ENCODE measurements at places on chromosomes 1 and 21. TPM values are rescaled to one million over a fixed set of nuclear protein-coding genes. Genes with fewer than 3 reads are reported as not detected.

SERPINC1 gene
- total RNA-seq: not detected

MAP3K7CL gene
- total RNA-seq: 9.3 TPM

IFNLR1 gene
- 6.8 TPM for total RNA-seq

THEMIS2 gene
- 30.7 TPM for total RNA-seq

FCER1G gene
- 5.8 TPM for total RNA-seq

PLEKHN1 gene
- total RNA-seq: 3.9 TPM

- no peak for DNase-seq
These were observed 1.3 kb upstream of the RCOR3 start for GRCh38 chr1:211257826-211258225.

GRCh38 chr1:160309185-160309557 is 24.2 kb upstream of the PEX19 start:
- no peak for DNase-seq

DNA sequence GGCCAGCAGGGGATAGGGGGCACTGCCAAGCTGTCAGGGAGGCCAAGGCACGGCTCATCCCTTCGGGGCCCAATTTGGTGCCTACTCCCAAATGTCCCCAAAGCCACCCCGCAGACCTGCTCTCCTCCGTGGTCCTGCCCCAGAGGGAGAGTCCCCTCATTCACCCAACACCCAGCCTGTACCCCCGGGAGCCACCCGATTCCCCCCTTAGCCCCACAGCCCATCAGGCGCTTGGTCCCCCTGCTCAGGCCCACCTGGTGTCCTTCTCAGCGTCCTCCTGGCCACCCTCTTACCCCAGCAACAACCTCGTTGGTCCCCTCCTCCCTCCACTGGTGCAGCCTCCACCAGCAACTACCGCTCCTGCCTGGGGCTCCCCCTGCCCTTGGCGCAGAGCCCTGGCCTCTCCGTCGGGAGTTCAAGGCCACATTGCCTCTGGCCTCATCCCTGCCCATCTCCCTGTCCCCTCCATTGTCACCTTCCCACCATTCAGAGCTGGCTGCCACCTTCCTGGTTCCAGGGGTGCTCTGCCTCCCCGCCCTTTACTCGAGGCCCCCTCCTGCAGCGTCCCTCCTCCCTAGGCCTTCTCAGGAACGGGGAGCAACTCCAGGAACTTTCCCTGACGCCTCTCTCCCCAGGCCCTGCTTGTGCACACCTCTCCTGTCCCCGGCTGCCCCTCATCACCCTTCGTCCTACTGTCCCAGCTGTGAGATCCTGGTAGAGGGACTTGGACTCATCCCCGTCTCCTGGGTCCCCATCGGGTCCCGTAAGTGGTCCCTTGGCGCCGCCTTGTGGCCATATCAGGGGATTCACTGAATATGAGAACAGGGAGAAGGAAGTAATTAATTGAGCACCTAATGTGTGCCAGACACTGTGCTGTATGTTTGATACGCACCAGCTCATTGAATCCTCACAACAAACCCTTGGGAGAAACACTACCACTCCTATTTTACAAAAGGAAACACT is 73.9 kb downstream of the RAP1GAP start:
- peak; percentile 74 for DNase-seq

- DNase-seq: no peak
These were observed 302.2 kb downstream of the NTNG1 start for GRCh38 chr1:107443027-107443426.

DNA sequence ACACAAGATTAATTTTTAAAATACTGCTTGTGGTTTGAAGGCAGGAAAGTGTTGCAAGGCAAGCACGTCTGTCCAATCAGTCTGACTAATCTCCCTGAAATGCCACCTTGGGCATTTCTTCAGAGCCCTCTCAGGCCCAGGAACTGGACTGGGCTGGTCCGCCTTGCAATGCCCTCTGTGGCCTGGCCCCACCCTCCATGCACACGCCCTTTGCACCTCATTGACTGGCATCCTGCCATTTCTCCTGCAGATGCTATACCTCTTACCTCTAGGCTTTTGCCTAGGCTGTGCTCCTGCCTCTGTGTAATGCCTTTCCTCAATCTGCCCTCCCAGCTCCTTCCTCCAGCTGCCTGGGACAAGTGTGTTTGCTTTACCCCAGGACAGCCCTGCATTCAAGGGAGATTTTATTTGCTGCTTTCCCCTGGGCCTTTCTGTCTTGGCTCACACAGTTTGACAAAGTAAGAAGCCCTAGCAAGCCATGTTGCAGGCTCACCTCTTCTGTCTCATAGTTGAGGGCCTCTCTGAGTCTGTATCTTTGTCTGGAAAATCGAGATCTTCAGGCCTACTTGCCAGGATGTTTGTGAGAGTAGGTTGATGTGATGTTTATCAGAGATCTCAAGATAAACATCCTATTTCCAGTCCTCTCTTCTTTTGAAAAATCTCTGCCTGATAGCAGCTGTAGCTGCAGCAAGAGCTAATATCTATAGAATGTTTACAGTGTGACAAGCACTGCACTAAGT is 149.2 kb upstream of the JUN start:
- peak; percentile 42 for DNase-seq

DNA sequence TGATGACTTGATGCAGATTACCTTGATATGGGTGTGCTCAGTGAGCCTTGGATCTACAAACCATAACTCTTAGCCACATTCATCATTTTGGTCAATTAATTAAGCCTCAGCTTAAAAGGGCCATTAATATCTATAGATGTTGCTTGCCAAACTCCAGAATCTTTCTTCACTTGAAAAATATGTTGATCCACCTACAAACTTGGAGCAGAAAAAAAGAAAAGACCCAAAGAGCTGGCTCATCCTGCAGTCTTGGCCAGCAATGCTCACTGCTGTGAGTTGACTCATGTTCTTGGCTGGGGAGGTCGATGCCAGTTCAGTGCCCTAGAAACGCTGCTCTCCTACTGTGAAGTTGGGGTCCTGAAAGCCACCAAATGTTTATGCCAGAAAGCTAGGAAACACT is 75.4 kb downstream of the DPT start:
- DNase-seq: no peak

- no peak for DNase-seq
These were observed 10.5 kb downstream of the MTX1 start for GRCh38 chr1:155218854-155219591.

DNA sequence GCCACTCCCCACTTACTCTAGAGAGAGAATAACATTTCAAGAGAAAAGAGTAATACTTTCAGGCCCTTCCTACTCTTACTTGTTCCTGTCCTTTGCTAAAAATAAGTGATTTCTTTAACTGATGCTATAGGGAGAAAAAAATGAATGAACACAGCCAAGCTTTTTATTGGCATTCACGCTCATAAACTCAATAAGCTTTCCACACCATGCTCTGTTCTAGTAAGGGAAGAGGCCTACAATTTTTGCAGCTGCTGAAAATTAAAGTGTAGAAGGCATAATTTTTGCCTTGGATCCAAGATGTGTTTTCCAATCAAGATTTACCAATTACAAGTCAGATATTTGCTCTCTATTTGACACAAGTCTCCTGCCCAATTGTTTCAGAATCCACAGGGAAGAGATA is 188.1 kb upstream of the RGS18 start:
- no peak for DNase-seq

GRCh38 chr1:145805057-145805456 is 18.8 kb downstream of the RNF115 start:
- no peak for DNase-seq

Measured in activated CD8-positive, alpha-beta memory T cell treated with anti-CD3 and anti-CD28 coated beads, Interleukin-2, amount 10 ng/mL, durations not matched to agents 7 days and 5 days (primary cell).